Activated CD4-positive, alpha-beta T cell treated with anti-CD3 and anti-CD28 coated beads, Interleukin-2, amount 50 U/mL, for 1 hour (primary cell): ENCODE measurements at places on chromosomes 2 and 18.

DNA sequence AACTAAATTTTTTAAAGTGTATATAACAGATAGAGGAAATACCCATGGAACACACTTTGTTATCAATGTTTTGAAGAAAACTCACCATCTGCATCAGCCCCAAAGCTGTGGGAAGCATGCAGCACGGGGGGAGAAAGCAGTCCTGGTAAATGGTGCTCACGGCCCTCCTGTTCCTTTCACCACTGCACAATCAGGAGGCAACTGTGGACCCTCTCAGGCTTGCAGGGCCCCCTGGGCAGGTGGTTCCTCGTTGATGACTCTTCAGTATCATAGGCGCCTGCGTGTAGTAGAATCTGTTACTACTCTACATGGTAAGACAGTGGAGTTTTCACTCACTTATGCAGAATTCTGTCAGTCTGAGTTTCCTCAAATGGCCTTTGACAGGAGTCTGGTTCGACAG lies 4.9 kb upstream of the CNDP1 start:
- no peak for DNase-seq

- no peak for DNase-seq
Observed at GRCh38 chr2:145085612-145086011, 565.7 kb upstream of the ZEB2 start.

DNA sequence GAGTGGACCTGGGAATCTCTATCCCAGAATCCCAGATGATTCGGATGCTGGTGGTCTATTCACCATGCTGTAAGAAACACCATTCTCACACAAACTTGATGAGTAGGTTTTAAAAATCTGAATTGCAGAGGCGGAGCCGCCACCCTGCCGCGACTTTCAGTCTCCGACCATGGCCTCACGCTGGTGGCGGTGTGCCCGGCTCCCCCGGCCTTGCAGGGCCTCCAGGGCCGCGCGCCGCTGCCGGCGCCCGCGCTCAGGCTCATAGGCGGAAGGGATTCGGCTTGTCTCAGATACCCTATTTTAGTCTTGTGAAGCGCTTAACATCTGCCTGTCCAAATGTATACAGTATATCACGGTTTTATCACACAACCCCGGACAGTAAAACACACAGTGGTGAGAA lies 2.6 kb upstream of the PPM1B start:
- DNase-seq = no peak

- DNase-seq = no peak
Observed at GRCh38 chr2:190571686-190572085, 37.2 kb upstream of the NEMP2 start.

DNA sequence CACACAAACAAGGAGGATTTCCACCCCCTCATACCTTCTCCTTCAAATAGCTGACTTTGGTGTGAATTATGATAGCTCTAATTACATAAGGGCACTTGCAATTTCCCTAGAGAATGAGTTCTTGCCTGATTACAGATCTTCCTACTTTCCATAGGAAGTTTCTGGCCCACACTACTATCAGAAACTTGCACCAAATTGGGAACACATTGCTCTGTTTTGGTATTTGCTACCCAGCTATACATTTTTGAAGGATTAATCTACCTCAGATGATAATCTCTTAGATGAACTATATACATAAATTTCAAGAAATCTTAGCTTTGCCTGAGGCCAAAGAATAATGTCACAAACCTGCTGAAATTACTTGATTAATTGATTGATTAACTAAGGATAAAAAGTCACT lies 4.9 kb downstream of the DCC start:
- no peak for DNase-seq
